Inflammatory macrophage treated with lipopolysaccharide for 1 hour (primary cell): ENCODE measurements at places on chromosomes 2 and 18.

- DNase-seq: no peak
Measured at GRCh38 chr18:11802586-11802985, 48.6 kb upstream of the CHMP1B start.

DNA sequence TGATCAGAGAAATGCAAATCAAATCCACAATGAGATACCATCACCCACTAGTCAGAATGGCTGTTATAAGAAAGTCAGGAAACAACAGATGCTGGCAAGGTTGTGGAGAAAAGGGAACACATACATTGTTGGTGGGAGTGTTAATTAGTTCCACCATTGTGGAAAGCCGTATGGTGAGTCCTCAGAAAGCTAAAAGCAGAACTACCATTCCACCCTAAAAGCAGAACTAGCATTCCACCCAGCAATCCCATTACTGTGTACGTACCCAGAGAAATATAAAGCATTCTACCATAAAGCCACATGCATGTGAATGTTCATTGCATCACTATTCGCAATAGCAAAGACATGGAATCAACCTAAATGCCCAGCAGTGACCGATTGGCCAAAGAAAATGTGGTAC lies 60.7 kb downstream of the ANKRD62 start:
- peak; percentile 53 for DNase-seq

- DNase-seq: no peak
Measured at GRCh38 chr18:25675123-25675850, 323.3 kb upstream of the ZNF521 start.

DNA sequence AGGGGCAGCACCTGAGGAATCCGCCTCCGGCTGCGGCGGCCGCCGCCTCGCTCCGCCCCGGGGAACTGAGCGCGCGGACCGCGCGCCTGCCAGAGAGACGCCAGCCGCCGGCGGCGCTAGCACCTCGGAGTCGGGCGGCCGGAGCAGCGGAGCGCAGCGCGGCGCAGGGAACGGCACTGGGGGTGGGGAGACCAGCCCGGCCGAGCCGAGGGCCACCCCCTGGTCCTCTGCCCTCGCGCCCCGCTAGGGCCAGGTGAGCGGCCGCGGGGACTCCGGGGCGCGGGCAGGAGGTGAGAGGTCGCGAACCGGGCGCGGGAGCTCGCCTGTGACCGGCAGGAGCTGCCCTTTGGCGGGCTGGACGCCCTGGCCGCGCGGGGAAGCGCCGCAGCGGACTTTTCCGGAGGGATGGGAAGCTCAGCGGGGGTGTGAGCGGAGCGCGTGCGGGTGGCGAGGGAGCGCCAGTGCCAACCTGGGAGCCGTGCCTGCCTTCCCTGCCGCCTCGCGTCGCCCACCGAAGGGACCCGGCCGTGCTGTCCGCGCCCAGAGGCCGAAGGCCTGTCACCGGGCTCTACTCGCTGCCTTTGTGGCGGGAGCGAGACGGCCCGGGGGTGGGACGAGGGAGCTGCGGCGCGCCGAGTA lies at the start of gene GREB1L:
Gene GREB1L, plus strand, starts transcription at position 92 of the 639 bp plus-strand sequence. CDS start 141,287 bp downstream, outside the sequence.
- DNase-seq: no peak

DNA sequence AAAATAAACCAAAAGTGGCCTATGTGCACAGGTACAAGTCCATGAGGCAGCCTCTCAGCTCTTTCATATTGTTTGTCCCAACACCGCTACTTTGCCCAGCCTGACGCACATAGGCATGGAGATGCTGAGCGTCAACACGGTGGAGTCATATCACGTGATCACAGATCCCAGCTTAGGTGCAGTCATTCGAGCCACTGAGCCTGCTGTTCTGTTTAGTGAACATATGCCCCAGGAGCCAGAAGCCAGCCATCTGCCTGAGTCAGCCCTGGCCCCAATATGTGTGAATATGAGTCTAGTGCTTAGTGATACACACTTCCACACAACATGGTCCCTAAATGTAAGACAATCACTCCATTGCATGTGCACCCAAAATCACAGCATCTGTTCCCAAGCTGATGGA lies 88.2 kb upstream of the LCLAT1 start:
- DNase-seq: no peak

DNA sequence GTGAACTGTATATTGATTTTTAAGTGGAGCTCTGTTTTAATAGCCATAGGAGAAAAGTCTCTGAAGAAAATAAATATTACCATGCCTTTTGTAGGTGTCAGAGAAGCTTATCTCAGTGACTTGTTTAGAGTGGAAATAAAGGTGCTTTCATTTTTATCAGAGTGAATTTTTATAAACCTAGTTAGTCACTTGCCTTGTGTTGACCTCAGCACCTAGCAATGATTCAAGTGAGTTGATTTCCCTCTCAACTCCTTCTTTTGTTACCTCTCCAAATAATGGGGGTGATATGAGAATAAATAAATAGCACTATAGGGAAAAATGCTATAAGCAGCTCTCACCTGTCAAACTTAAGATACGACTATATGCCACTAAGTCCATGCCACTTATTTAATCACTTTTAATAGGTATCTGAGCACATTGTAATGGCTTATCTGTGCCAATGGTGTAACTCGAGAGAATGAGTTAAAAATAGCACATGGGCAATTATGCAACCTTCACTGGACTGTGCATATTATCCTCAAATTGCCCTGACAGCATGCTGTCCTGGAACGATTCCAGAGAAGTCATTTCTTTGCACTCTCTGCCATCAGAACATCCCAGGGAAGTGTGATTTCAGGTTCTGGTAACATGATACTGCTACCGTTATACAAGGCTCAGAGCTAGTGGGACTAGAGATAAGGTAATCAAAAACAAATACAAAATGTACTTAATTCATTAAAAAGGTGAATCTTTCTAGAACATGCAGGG lies 290.8 kb downstream of the CCDC85A start:
- DNase-seq: no peak

DNA sequence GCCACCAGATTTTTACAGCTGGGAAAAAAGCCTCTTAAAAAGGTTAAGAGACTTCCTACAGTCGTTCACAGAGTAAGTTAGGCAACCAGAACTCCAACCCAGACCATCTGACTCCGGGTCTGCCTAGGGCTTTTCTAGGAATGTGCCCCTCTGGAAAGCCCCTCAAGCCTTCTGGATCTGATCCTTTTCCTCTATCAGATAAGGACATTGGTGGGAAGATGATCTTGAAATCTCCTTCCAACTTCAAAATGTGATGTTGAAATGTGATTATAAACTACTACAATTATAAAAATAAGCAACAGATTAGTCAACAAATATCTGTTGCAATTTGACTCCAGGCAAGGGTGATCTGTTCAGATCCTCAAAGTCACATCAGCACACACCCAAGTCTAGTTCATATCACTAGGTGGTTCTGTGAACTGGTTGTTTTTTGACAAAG lies 270.4 kb downstream of the ARHGAP15 start:
- peak; percentile 77 for DNase-seq

- no peak for DNase-seq
Measured at GRCh38 chr2:35651688-35652323, 703.8 kb upstream of the CRIM1 start.

DNA sequence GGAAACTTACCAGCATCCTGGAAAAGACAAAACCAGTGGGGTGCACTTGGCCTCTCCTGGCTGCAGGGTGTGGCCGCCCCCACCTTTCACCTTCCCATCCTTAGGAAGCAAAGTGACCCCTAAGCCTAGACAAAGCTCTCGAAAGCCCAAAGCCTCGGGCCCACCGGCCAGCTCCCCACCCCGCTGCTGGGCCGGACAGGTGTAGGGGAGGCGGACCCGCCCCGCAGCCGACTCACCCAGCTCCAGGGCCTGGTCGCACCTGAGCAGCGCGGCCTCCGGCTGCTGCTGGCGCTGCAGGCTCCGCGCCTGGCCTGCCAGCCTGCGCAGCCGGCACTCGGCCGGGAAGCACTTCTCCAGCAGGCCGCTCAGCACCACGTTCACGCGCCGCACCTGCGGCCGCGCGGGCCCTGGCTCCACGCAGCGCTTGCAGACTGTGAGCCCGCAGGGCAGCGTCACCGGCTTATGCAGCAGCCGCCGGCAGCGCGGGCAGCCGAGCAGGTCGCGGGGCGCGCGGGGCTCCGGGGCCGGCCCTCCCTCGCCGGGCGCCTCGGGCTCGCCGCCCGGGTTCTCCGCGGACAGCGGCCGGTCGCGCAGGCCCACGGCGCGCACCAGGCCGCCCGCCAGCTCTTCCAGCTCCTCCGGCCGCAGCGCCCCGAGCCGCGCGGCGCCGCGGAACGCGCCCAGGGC lies 979 bp downstream of the LONRF2 start:
- DNase-seq: no peak

- DNase-seq: no peak
Measured at GRCh38 chr18:6792391-6792790, 62.9 kb downstream of the ARHGAP28 start.

DNA sequence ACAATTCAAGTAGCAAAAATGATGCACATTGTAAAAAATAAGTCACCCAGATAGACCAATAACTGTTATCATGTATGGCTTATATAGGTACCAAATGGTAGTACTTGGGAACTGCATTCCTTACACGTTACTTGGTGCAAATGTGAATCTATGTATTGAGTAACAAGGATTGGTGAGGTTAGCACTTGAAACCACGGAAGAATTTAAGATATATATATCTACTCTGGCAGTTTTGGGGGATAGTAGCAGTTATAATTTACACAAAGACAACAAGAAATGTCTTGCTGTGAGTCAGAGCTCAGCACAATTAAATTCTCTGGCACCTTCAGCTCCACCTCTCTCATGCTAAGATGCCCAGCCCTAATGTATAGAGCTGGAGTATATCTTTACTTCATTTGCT lies 359.4 kb upstream of the RAB12 start:
- DNase-seq: no peak

- no peak for DNase-seq
Measured at GRCh38 chr2:69750246-69750645, 8.3 kb downstream of the ANXA4 start.

- DNase-seq: no peak
Measured at GRCh38 chr18:4181882-4182568, 273.1 kb downstream of the DLGAP1 start.

DNA sequence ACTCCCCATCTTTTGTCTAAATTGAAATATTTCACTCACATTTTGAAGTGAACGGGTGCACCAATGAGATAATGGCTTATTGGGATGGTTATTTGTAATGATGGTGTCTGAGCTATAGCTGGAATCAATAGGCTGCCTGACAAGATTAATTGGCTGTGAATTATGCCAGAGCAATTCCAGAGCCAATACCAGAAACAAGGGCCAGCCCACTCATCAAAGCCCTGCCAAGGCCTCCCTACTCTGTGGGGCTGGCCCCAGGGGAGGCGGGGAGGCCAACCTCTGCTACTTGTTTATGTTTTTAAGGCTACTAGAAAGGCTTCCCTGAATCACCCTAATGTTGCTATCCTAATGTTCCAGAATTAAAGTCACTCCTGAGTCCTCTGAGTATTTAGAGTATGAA lies 29.1 kb upstream of the NEMP2 start:
- no peak for DNase-seq

- DNase-seq: no peak
Measured at GRCh38 chr2:35510636-35511035, 844.9 kb upstream of the CRIM1 start.

- DNase-seq: no peak
Measured at GRCh38 chr18:36294031-36294430, 3.5 kb upstream of the FHOD3 start.

DNA sequence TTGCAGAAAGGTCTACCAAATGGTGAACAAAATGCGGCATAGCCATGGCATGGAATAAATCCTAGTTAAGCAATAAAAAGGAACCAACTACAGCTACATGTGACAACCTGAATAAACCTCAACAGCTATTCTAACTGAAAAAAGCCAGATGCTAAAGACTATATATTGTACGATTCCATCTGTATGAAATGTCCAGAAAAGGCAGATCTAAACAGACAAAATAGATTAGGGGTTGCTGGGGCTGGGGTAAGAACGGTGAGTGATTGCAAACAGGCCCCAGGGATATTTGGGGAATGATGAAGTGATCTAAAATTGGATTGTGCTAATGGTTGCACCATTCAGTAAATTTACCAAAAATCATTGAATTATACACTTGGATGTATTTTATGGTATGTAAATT lies 2.8 kb downstream of the CCDC68 start:
- DNase-seq: no peak

GRCh38 chr18:37277804-37278203 lies 287.8 kb downstream of the CELF4 start:
- DNase-seq: no peak

GRCh38 chr2:49262801-49263560 lies 108.7 kb upstream of the FSHR start:
- no peak for DNase-seq

GRCh38 chr2:237122214-237122666 lies 36.6 kb downstream of the COPS8 start:
- peak; percentile 40 for DNase-seq

DNA sequence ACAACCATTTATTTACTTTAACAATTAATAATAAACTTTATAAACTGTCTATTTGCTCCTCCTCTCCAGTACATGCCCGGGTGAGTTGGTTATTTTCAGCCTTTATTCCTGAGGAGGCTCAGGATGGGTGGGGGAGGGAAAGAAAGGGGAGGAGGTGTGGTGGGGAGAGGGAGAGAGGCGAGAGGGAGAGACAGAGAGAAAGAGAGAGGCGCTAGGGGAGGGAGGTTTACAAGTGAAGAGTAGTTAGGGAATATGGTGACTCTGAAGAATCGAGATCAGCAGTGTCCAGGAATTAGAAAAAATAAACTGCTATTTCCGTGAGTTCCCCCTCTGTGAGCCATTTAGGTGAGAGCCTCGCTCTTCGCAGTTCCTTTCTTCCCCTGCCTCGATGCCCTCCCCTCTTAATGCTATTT lies 138.9 kb downstream of the MEIS1 start:
- DNase-seq: no peak

DNA sequence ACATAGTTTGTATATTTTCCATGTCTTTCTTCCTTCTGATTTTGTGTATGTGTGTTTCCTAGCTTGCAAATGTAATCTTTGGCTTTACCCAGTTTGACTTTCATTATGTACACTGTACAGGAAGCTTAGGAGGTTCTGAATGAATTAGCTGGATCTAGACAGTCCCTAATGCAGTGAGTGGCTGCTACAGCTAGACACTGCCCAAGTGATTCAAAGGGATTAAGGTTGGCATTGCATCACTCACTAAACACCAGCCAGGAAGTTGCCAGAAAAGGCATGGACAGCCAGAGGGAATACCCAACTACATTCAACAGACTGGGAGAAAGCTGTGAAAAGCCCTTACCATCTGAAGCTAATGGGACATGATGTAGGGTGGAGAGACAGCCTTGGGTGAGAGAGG lies 316.0 kb upstream of the MEX3C start:
- no peak for DNase-seq

GRCh38 chr2:107418708-107419107 lies 408.0 kb upstream of the RGPD4 start:
- DNase-seq: no peak

- no peak for DNase-seq
Measured at GRCh38 chr2:18777250-18777812, 188.0 kb upstream of the NT5C1B start.

DNA sequence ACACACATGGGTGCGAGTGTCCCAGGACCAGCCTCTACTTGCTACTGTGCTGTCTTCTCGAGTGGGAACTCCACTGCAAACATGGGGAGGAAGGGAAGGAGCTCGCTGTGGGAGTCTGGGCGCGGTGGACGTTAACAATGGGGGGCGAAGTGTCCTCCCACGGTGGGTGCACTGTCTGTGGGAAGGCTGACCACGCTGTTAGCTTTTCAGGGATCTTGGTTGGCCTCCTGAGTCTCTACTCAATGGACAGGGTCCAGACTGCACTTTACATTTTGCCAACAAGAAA lies 146.7 kb downstream of the MBP start:
- no peak for DNase-seq
